Osteocyte (in vitro differentiated cells): ENCODE measurements at places on chromosomes 12 and 14. TPM values are rescaled to one million over a fixed set of nuclear protein-coding genes. Genes with fewer than 3 reads are reported as not detected.

The GPR84 gene
- total RNA-seq = not detected in 2 replicates

The ALDH6A1 gene
- 25.6 and 25.7 TPM in 2 replicates for total RNA-seq

The ALKBH2 gene
- total RNA-seq = 17.4 and 17.7 TPM in 2 replicates

The GLI1 gene
- 3.5 and 7.7 TPM in 2 replicates for total RNA-seq

The UNC79 gene
- total RNA-seq = 0.08 and 0.10 TPM in 2 replicates

The ACOT6 gene
- total RNA-seq = not detected in 2 replicates

The FOXN4 gene
- not detected in 2 replicates for total RNA-seq

The MORN3 gene
- total RNA-seq = 0.11 and 0.29 TPM in 2 replicates

The BICDL1 gene
- total RNA-seq = not detected in 2 replicates
